SK-MEL-5 (cell line): ENCODE measurements at places on chromosomes 4 and X. TPM values are rescaled to one million over a fixed set of nuclear protein-coding genes. Genes with fewer than 3 reads are reported as not detected.

- DNase-seq = no peak
These were observed 128.2 kb downstream of the SLC7A11 start for GRCh38 chr4:138113819-138114400.

SMIM43 gene
- total RNA-seq = not detected in 2 replicates

GRCh38 chrX:34365471-34365870, 233.4 kb upstream of the FAM47A start:
- peak; percentile 61 for DNase-seq

DNA sequence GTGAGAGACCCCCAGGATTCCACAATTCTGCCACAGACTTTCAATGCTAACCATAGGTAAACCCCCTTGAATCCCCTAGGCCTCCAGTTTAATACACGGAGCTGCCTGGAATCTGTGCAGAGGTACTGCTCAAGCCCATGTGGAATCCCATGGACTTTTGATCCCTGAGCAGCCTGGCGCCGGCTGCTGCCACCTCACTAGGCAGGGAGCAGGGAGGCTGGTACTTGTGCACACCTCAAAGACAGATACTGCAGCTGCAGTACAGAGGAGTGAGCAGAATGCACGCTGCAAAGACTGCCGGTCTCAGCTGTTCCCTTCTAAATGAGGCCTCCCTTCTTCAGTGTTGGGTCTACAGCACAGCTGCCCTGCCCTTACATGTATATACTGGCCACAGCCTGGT, 79.4 kb downstream of the RPS6KA6 start:
- DNase-seq = no peak

- no peak for DNase-seq
These were observed 553.8 kb upstream of the GNPDA2 start for GRCh38 chr4:45280121-45280520.

GRCh38 chr4:26031704-26032103, 117.7 kb downstream of the SMIM20 start:
- no peak for DNase-seq

- no peak for DNase-seq
These were observed 45.0 kb upstream of the IL13RA1 start for GRCh38 chrX:118682258-118683014.

- DNase-seq = no peak
These were observed 43.6 kb upstream of the UCP1 start for GRCh38 chr4:140612357-140612756.

- DNase-seq = no peak
These were observed 196.8 kb upstream of the RPS6KA3 start for GRCh38 chrX:20463296-20464075.

DNA sequence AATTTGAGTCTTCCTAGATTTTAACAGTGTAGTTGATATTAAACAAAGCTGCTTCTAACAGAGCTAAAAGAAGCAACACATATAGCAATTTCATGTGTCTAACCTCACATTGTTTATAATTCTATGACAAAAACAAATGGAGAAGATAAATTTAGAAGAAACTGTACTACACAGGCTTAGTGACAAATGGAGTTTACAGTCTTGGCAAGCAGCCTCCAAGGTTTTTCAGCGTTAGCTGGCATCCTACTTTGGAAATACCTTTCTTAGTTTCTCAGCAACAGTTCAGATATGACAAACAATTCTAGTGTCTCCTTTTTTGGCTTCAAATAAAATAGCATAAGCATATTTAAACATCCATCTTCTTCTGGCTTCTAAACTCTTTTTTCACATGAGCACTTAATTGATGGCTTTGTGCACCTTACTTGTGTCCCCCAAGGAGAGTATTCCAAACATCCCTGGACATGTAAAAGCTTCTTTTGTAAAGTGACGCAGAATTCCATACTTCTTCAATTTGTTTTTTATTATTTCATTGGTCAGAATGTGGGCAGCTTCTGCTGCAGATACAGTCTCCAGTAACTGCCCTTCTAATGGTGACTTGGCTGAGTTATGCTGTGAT, 249.8 kb downstream of the ANTXR2 start:
- no peak for DNase-seq

PLS3 gene
- total RNA-seq = 183 and 188 TPM in 2 replicates

HPGDS gene
- total RNA-seq = not detected in 2 replicates

TEC gene
- 2.2 and 2.9 TPM in 2 replicates for total RNA-seq

DNA sequence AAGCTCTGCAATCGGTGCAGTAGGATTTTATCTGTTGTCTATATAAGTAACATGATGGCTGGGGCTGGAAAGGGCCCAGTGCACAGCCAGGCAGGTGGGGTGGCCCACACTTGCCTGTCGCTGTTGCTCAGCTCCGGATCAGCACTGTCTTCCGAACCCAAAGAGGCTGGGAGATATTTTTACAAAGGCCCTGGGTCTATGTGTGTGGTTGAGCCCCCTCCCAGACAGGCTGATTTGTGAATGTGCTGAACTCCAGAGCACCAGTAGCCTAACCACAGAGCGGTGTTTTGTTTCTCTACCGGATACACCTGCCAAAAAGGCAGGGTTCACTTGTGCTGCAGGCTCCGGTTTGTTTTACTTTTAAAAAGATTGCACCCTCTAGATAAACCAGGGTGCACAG, 33.5 kb upstream of the CHRNA9 start:
- DNase-seq = no peak

DNA sequence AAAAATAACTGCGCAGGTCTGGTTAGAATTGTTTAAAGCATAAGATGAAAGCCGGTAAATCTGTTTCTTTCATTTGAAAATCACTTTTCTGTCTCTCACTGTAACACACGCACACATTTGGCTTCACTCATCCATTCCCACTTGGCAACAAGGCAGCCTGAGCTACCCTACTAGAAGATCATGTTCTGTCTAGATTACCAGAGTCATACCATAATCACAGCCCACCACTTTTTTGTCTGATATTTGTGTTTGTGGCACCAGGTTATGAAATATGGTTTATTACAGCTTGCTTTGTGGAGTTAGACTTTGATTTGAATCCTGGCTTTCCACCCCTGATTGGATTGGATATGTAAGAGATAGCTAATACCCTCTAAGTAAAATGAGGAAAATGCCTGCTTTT, 2.2 kb downstream of the USO1 start:
- no peak for DNase-seq

GRCh38 chrX:7086384-7086783, 61.1 kb upstream of the STS start:
- peak; percentile 1 for DNase-seq

TRIM61 gene
- total RNA-seq = not detected in 2 replicates

RAB40AL gene
- not detected in 2 replicates for total RNA-seq
